ENCODE measurements at places on chromosomes 13 and 19.

- DNase-seq, result no peak
Observed at GRCh38 chr19:4748589-4748988, 24.9 kb upstream of the DPP9 start.

- DNase-seq, result no peak
Observed at GRCh38 chr19:58406818-58407657, 1.4 kb upstream of the ZNF584 start.

GRCh38 chr19:55451965-55452748, 9.1 kb upstream of the SHISA7 start:
- DNase-seq, result no peak

- no peak for DNase-seq
Observed at GRCh38 chr19:4914736-4915501, 5.6 kb downstream of the UHRF1 start.

- DNase-seq, result no peak
Observed at GRCh38 chr19:33386361-33386858, 12.9 kb downstream of the CEBPG start.

DNA sequence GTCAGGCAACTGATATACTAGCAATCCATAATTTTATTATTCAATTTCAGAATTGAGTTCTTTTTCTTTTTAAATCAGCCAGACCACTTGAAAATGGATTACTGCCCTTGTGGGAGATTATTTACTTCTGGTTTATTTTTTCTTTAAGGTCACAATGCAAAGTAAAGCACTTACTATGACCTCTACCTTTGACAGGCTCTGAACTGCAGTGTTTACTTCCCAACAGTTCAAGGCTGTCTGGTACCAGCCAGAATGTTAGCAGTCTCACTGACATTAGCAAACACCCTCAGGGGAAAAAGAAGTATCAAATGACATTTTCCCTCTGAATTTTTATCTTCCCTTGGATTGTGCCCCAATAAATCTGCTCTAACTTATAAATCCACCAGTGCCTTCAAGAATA, 57.5 kb downstream of the RAP2A start:
- no peak for DNase-seq

GRCh38 chr13:88112526-88112925, 441.4 kb downstream of the SLITRK5 start:
- no peak for DNase-seq

DNA sequence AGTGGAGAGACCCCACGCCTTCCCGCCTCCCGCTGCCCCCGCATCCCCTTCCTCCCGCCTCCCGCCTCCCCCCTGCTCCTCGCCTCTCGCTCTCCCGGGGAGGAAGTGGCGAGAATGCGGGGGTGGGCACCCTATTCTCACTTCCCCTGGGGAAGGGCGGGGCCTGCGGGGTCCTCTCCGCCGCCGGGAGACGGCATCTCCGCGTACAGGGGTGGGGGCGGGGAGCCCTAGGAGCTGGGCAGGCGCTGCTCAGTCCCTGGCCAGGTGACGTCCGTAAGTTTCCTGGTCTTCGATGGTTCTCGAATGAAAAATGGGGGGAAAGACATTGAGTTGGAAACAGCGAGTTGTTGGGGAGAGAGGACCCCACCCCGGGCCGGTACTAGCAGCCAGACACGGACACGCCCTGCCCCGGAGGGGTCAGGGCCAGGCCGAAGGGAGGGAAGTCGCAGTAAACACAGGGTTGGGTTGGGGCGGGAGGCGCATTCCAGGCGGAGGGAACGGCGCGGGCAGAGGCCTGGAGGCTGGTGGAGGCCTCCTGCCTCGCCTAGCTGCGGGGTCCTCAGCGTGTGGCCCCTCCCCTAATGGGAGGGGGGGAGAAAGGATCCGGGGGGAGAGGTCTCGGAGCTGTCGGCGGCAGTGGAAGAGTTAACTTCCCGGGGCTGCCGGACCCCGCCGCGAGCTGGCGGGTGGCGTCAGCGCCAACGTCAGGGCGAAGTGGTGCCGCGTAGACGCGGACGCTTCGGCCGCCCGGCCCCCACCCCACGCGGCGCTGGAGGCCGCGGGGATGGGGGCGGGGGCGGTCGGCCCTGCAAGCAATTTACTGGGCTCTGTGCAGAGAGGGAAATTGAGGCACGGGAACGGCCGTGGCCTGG, 10.4 kb upstream of the JUND start:
- DNase-seq, result no peak

- DNase-seq, result no peak
Observed at GRCh38 chr13:100149389-100149788, 60.5 kb downstream of the PCCA start.

- DNase-seq, result no peak
Observed at GRCh38 chr19:39303373-39304184, 7.4 kb downstream of the IFNL1 start.

DNA sequence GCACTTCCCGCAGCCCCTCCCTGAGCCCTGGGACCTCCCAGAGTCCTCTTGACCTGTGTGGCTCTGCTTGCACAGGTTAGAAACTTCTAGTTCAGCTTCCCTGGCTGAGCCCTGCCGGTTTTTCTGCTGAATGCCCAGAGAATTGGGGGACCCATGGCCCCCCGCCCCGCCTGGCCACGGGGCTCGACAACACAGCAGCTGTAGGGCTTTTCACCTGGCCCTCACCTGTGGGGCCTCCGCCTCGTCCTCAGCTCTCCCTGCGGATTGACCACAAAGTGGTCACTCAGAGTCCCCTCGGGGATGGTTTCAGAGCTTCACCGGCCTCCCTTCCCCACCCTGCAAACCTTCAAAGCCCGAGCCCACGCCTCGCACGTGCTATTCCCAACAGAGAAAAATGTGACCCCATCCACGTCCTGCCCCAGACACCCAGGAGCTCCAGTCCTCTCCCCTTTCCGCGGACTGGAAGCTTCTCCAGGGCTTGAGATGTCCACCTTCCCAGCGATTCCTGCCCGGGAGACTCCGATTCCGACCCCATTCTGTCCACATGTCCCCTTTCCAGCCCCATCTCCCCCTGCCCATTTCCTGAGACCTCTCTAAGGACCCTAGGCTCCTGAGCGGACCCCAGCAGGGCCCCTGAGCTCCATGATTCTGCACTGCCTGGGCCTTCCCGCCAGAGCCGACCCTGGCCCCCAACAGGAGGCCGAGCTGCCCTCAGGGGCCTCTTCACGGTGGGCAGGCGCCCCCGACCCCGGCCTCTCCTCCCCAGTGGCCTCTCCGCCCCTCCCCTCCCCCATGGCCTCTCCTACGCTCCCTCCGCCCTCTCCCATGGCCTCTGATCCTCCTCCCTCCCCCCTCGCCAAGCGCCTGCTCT, 41.9 kb downstream of the ANKRD10 start:
- DNase-seq, result no peak

- no peak for DNase-seq
Observed at GRCh38 chr13:59914556-59914955, 249.2 kb downstream of the DIAPH3 start.

GRCh38 chr13:109204252-109204651, 574.8 kb downstream of the MYO16 start:
- DNase-seq, result no peak
